CD4-positive, alpha-beta T cell treated with Interferon alpha-2 for 1 hour (primary cell): ENCODE measurements at places on chromosomes 2 and 18.

GRCh38 chr2:70647873-70648481 is 94.4 kb upstream of the TGFA start:
- peak; percentile 69 for DNase-seq

GRCh38 chr2:239589270-239589825 is 188.5 kb upstream of the HDAC4 start:
- DNase-seq, result no peak

- no peak for DNase-seq
Measured at GRCh38 chr2:146807568-146808168, 1037.2 kb upstream of the ACVR2A start.

GRCh38 chr2:42917425-42917927 is 125.1 kb upstream of the HAAO start:
- no peak for DNase-seq

DNA sequence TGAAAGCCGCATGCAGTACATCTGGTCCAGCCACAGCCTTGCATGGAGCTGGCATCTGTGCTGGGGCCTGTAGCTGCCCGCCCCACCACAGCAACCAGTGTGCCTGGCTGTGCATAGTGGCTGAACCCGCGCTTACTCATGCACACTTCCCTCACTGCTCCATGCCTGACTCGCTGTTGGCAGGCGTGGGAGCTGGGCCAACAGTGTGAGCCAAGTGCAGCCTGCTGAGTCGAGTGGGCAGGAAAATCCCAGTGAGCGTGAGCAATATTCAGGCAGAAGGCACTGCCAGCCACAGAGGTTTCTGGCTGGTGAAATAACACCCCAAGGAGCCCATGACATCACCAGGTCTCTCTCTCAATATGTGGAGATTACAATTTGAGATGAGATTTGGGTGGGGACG is 1674.1 kb upstream of the TMEFF2 start:
- DNase-seq, result no peak

DNA sequence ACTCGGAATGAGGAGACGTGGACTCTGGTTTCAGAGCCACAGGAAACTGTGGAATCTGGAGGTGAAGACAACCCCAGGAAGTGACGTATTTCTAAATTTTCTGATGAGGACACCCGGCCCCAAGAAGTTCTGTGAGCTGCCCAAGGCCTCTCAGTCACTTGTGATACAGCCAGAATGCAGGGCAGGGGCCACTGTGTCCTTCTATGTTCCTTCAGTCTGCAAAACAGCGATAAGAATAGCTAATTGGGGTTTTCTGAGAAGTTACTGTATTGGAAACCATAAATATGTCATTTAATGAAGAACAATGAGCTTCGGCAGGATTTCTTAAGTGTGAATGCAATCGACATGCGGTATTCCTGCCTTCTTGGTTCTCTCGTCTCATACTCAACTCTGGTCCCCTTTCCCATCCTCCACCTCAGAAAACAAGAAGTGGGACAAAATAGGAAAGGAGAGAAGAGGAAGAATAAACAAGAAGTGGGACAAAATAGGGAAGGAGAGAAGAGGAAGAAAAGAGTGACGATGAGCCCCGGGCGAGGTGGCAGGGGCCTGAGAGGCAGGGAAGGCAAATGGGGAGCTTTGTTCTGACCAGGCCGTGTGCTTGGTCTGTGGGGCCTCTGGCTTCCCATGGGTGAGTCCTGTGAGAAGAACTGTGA is 282.0 kb upstream of the REV1 start:
- DNase-seq, result peak; percentile 9

DNA sequence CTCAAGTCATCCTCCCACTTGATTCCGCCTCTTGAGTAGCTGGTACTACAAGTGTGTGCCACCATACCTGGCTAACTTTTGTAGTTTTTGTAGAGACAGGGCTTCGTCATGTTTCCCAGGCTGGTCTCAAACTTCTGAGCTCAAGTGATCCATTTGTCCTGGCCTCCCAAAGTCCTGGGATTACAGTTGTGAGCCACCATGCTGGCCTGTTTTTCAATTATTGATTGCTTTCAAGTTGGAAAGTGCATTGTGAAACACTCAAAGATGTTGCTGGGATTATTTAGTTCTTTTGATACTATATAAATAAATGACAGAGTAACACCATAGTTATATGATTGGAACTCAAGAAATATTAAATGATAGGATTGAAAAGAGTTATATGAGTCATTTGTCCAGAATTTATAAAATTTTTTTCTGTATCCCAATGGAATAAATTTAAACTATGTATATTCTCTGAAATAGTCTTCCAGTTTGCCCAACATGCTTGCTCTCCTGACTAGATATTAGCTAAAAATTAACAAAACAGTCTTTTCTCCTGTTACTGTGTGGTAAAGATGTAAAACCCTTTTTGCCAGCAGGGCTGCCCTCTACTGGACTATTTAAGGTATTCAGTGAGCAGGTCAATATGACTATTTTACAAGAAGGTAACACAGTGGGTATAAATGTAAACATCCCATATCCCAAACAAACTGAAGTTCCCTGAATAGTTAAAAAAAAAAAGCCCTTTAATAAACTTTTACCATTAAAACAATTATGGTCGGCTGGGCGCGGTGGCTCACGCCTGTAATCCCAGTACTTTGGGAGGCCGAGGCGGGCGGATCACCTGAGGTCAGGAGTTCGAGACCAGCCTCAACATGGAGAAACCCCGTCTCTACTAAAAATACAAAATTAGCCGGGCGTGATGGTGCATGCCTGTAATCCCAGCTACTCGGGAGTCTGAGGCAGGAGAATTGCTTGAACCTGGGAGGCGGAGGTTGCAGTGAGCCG is 42.7 kb downstream of the ACSL3 start:
- DNase-seq, result peak; percentile 55

GRCh38 chr2:219429958-219430606 is 4.6 kb upstream of the SPEG start:
- DNase-seq, result no peak

DNA sequence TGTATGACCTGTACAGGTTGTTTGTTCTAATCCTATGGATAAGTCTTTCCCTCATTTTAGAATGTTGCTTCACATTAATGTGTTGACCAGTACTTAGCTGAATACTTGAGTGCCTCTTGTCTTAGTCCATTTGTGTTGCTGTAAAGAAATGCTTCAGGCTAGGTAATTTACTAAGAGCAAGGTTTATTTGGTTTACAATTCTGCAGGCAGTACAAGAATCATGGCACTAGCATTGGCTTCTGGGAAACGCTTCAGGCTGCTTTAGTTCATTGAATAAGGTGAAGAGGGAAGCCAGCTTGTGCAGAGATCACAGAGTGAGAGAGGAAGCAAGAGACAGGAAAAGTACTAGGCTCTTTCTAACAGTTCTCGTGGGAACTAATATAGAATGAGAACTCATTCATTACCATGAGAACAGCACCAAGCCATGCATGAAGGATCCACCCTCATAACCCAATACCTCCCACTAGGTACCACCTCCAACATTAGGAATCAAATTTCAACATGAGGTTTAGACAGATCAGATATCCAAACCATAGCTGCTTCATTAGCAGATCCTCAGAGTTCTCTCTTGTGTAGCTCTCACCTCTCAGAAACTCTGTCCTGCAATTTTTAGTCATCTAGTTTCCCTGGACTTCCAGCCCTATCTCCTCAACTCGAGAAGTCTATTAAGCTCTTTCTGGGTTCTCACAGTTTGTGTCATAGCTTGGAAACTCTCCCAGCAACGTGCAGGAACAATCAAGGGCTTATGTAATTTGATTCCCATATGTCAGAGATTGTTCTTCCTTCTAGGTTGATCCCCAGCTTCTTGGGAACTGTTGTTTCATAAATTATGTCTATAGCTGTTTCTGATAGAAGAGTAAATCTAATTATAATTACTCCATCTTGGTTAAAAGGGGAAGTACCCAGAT is 2082.3 kb upstream of the CELF4 start:
- DNase-seq, result no peak

GRCh38 chr2:144521686-144522085 is 1.8 kb upstream of the ZEB2 start:
- DNase-seq, result no peak

DNA sequence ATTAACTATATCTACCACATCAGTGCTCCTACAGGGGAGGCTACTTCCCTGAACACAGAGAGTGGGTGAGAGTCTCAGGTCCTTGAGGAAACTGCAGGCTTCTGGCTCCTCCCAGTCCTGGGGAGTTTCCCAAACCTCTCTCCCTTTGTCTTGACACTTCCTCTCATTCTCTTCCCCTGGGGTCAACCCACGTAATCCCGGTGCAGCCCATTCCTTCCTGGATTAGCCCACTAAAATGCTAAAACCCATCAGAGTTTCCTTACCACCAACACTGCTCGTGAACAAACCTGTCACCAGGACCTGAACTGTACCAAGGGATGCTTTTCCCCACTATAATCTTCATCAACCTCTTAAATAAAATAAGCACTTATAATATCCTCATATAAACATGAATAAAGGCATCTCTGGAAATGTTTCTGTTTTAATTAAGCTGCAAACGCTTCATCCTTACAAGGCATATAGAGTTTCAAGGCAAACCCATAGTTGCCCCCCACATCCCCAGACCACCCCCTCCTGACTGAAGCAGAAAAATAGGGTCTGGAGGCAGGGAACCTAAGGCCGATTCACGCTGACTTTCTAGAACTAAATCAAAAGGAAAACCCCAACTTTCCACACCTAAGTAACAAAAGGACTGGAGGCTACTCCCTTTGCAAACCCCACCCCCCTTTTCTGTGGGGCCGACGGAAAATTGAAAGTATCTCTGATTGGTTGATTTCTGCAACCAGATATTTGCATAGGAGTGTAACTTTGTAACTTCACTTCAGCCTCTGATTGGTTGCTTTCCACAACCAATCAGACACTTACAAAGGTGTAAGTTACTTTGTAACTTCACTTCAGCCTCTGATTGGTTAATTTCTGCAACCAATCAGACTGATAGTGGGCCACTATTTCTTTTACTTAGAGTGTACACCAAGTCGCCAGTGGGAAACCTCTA is 19.0 kb downstream of the TMSB10 start:
- DNase-seq, result peak; percentile 84

GRCh38 chr18:57853133-57853532 is 50.0 kb upstream of the ATP8B1 start:
- no peak for DNase-seq

DNA sequence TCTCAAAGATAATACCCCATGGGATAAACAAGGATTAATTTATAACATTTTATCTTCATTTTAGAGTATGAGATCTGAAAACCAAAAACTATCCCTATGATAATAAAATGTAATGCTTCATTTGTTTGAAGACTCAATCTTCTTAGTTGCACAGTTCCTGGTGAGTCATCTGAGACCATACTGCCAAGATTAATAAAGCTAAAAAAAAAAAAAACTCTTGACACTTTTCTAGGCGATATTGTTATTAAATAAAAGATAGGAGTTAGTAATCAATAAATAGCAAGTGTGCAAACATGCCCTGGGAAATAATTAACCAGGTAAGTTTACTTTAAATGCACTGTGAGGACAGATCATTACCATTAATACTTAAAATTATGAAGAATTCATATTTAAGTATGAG is 83.9 kb downstream of the RPE start:
- DNase-seq, result no peak

GRCh38 chr2:168767258-168767657 is 35.2 kb upstream of the NOSTRIN start:
- DNase-seq, result no peak

GRCh38 chr18:54358495-54359040 is 862 bp downstream of the C18orf54 start:
- no peak for DNase-seq

DNA sequence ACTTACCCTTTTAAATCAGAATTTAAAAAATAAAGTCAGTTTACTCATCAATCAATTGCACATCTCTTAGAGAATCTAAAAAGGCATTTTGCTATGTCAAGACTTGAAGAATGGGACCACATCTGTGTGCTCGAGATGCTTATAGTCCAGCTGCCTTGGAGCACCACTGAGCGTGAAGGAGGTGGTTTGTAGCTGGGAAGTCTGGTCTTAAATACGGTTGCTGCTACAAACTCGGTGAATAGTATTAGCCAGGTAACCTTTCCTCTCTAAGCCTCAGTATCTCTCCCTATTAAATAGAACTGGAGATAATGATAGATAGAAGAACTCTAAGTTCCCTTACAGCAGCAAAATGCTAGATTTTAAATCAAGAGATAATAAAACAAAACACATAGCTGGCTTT is 289.7 kb downstream of the TRIB2 start:
- DNase-seq, result no peak

GRCh38 chr18:42611134-42611533 is 504.4 kb downstream of the RIT2 start:
- DNase-seq, result no peak

- no peak for DNase-seq
Measured at GRCh38 chr18:55588870-55589595, 1.0 kb upstream of the TCF4 start.

DNA sequence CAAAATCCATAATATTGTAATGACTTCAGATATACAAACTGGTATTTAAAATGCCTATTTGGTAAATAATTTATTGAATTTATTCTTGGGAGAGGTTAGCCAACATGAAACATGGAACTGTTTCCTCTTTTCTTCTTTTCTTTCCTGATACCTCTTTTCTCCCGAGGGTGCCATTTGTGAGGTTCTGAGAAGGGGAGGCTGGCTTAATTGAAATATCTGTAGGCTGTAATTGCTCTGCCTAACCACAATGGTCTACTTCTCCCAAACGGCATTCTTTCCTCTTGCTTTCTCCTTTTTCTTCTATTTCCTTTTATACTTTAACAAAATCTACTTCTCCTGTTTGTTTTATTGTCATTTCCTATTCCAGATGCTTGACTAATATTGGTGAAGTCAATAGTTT is 114.9 kb downstream of the TCF4 start:
- no peak for DNase-seq

DNA sequence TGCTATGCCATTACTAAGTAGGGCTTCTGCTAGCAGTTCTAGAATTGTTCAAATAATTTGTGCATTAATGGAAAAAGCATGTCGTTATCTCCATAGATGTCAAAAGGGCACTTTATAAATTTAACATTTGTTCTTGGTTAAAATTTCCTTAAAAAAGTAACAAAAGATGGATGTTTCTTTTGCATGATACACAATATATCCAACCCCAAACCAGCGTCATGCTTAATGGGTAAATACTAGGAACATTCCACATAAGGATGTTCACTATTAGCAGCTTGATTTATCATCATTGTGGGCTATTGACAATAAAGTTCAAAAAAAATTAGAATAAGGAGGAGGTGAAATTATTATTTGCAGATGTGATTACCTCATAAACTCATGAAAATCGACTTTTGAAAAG is 79.7 kb downstream of the GREB1L start:
- no peak for DNase-seq

DNA sequence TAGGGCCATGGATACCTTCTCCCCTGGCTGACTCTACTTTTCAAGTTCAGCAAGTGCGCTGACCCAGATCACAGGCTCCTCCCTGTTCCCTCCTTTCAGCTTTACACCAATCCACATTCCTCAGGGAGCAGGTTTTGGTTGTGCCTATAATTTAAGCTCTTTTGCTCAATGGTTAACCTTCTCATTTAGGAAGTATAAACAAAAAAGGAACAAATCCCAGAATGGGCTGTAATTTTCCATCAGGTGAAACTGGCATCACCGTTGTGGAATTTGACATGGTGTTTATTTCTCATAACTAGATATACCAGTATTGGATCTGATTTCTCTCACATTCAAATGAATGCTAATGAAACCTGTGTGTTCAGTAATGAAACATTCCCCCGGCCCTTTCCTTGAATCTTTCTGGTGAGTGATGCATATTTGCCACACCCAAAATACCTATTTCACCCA is 13.6 kb downstream of the STRN start:
- DNase-seq, result no peak

GRCh38 chr2:71906357-71906973 is 241.2 kb downstream of the CYP26B1 start:
- DNase-seq, result no peak

- no peak for DNase-seq
Measured at GRCh38 chr2:150909090-150909489, 352.6 kb downstream of the RBM43 start.

- DNase-seq, result no peak
Measured at GRCh38 chr2:17788773-17789172, 27.5 kb upstream of the MSGN1 start.
